ENCODE measurements at places on chromosomes 7 and 10.

GRCh38 chr7:100971111-100972001 is 2.0 kb downstream of the MUC12 start:
- DNase-seq, result no peak

DNA sequence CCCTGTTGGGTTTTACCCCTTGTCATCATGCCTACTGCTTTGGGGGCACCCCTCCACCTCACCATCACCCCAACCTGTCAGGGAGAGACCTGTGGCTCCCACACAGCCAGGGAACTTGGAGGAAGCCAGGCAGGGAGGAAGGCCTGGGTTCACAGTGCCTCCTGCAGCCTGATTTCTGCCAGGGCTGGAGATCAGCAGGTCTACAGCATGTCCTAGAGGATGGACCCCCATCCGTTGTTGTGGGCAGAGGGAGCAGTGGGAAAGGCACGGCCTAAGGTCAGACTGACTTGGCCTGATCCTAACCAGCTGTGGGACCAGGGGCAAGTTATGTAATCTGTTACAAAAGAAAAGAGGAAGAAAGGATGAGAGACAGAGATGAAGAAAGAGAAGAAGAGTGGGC is 28.2 kb downstream of the ZCCHC24 start:
- no peak for DNase-seq

DNA sequence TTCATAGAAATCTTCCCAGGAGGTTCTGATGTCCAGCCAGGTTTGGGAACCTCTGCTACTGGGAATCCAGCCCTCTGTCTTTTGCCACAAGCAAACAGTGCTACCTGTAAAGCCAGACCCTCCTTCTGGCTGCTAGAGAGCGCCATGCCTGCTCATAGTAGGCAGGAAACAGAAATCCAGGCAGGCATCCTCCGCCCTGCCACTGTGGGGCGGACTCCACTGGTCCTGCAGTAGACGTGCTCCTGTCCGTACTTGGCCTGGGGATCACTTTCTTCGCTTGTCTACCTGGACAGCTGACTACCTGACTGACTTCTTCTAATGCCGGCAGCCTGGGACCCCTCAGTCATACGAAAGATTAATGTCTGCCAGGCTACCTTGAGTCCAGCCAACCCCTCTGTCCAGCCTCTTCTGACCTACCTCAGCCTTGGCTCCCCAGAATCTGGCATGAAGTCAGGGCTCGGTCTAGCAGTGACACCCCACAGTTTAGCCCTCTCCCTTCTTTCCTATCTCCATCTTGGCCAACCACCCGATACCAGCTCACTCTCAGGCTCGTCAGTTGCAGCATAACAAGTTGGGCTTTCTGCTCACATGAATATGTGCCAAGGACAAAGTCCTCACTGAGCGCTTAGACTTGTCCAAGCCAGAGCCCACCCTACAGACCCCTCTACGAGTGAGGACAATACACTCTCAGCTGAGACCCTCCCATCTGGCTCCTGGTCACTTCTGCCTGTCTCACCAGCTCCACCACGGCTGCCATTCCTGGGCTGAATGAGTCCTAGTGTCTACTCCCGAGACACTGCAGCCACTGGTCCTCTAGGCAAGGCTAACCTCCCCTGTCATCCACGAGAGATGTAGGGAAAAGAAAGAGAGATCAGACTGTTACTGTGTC is 43.9 kb upstream of the OPALIN start:
- DNase-seq, result no peak

DNA sequence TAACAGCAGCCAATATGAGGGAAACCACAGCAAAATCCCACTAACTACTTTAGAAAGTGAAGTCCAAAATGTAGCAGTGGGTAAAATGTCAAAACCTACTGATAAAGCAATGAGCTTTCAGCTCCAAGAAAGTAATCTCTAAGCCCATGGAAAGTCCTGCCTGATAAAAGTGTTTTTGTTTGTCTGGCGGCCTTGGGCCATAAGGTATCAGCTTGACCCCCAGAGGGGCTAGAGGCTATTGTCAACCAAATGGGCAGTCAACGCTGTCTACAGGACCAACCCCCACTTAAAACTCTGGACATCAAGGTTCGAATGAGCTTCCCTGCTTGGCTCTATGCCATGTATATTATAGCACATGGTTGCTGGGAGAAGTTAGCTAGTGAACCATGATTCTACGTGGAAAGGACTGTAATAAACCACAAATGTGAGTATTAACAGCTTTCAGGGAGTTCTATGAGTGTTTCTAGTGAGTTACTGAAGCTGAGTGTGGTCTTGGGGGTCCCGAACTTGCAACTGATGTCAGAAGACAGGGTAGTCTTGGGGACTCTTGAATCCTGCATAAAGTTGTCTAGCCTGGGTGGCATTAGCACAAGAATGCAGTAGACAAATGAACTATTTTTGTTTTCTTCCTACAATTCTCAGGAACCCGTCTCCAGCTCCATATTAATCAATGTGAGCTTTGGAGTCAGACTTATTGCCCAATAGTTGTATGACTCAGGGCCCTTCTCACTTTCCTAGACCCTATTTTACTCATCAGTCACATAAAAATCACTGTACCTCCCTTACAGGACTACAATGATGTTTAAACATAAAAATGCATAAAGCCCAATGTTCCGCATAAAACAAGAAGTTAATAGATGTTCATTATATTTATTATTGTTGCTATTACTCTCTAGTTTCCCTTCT is 164.9 kb downstream of the DGKI start:
- DNase-seq, result no peak

- no peak for DNase-seq
Observed at GRCh38 chr7:49778731-49779270, 5.4 kb downstream of the VWC2 start.

DNA sequence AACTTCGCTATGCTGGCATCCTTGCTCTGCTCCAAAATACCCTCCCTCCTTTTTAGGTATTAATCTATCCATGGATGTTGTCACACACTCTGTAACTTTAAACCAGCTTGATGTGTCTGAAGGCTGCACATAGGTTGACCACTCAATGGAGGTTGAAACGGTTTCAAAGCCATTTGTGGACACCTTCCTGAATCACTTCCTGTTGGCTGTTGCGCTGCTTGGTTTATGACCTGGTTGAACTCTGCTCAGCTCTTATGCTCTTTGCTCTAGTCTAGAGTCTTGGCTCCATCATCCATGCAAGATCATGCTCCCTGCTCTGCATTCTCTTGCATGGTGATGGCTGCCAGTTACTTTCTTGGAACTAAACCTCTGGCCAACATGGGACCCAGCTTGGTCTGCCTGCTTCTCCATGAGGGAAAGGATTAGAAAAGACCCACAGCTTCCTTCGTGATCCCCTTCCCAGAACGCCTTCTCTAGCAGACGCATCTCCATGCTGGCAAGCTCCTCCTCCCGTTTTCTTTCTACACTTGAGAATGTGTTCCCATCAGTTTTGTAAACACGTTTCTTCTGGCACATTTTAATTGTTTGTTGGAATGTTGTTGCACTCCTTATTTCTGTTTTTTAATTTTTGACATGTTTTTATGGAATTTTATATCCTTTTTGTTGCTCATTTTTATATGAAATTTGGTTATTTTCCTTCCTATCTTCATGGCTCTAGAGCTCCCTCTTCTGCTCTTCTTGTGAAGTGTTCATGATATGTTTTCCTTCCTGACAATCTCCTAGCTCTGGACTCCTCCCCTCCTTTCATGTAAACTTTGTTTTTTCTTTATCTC is 149.8 kb downstream of the XPNPEP1 start:
- no peak for DNase-seq

DNA sequence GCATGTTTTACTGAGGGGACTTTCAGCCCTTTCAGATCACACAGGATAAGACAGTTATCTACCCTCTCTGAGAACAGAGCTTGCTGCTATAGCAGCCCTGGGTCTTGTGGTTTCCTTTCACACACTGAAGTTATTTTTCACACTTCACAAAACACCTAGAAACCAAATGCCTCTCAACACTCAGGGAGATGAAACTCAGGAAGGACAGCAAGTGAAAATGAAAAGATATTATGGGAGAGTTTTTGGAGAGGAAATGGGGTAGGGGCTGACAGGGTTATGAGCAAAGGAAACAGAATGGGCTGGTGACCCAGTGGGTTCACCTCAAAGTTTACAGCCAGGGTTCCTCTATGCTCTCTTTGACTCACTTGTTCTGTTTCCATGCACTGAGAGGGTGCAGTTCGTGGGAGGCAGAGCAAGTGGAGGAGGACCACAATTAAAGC is 17.0 kb upstream of the GIMAP2 start:
- peak; percentile 40 for DNase-seq

GRCh38 chr10:102779680-102780526 is 36.2 kb downstream of the WBP1L start:
- DNase-seq, result no peak

DNA sequence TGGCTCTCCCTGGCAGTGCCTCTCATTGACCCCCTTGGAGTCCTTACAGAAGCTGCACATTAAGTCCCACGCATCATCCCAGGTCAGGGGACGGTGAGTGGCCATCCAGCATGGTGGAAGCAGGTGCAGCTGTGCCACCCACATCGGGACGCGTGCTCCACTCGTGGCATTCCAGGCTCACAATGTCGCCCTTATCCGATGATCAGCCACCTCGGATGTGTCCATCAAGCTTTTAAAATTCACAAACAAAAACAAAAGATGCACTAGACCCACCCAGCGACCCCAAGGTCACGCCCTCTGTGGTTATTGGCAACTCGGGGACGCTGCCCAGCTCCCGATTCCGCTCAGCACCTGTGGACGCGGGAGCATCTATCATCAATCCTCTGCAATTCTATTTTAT is 530.9 kb downstream of the PTPRN2 start:
- no peak for DNase-seq

DNA sequence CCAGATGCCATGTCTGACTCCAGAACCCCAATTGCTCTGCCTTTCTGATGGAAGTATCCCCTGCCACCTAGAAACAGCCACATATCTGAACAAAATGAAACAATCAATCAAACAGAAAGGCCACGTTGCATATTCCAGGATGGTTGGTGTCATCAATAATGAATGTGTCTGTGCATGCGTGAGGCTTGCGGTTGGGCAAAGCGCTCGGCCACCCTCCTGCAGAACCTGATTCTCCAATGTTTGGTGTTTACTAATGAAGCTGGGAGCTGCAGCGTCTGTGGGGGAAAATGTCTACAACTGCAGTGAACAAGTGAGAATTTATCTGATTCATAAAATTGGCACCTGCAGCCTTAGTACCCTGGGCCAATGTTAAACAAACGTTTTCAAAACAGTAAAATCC is 121.2 kb upstream of the ADARB2 start:
- DNase-seq, result no peak

DNA sequence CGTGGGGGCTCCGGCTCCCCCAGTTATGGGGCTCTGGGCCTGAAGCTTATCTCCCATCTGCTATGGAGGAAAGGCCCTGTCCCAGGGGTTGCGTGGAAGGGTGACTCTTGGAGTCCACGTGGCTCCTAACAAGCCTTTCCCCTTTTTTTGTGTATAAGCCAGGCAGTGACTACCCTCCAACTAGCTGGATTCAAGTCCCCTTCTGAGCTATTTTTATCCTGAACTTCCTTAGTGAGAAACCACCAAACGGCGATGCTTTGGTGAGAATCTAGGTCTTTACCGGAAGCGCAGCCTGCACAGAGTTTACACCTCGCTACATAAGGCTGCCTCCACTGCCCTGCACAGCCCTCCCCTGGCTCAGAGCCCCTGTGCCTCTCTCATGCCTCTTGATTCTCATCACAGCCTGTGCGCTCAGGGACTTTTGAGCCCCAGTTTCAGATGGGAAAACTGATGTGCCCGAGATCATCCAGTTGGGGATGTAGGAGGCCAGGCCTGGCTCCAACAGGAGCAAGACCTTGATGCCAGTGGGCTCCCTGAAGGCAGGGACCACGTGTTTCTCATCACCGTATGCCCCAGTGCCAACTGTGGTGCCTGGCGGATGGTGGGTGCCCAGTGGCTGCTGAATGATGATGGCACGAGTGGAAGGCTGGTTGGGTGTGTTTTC is 102.3 kb upstream of the PPIF start:
- no peak for DNase-seq
